ENCODE measurements at places on chromosomes 2 and 18. TPM values are rescaled to one million over a fixed set of nuclear protein-coding genes. Genes with fewer than 3 reads are reported as not detected.

DNA sequence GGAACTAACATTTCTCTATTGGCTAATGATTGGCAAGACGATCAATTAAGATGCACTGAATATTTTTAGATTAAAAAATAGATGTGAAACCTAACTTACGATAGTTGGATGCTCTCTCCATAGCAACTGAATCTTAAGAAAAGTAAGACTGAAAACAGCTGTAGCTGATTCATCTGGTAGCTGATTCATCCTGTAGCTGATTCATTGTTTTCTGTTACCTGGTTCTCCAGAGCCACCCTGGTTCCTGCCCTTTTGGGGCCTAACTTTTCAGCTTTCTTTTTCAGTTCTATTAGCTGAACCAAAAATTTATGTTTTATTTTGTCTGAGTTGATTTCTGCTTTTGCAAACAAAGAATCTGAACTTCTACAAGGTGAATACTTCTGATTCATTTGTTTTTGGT, 22.7 kb upstream of the SPR start:
- DNase-seq = no peak

DNA sequence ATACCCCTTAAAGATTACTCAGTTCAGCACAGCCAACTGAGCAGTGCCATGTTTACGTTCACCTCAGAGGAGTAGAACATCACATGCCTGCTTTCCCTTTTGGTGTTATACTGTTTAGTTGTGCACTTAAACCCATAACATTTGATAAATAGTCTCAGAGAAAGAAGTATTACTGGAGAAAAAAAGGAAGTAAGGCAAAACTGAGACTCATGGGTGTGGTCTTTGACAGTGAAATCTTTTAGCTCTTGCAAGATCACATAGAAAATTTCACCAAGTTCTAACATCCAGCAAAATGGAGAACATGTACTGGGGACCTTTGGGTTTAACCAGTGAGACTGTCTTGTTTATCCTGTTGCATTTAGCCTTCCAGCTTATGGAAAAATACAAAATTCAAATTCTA, 5.6 kb downstream of the TANK start:
- DNase-seq = no peak

- DNase-seq = no peak
Observed at GRCh38 chr2:109204412-109204811, 75.4 kb downstream of the SH3RF3 start.

DNA sequence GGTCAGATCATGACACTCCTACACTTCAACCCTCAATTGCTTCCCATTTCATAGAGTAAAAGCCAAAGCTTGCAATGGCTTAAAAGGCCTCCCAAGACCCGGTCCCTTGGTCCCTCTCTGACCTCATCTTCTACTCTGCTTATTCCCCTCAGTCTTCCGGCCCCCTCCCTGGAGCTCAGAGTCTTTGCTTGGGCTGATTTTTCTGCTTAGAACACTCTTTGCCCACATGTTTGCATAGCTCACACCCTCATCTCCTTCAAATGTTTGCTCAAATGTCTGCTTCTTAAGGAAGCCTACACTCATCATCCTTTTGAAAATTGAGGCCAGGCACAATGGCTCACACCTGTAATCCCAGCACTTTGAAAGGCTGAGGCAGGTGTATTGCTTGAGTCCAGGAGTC, 65.6 kb upstream of the CAPN13 start:
- no peak for DNase-seq

DNA sequence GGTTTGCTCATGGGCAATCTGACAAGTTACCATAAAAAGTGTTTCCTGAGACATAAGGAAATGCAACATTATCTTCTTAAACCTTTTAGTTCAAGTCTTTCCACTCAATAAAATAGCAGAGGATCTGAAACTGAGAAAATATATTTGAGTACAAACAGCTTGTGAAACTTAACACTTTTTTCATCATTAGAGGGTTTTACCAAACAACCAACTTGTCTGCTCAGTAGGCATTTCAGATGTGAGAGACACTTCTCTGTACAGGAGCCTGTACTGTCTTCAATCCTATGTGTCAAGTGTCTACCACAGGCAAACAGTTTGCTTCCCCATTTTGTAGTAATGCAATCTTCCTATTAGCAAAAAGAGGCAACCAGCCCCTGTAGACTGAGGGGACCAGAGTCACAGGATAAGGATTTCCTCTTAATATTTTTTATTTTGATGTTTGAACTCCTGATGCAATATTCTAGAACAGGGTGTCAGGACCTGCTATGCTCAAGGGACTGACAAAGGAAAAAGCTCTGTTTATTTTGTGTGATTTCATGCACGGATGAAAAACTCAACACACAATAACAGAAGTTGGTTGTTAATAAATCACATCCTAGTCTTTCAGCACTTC, 159.1 kb upstream of the LHCGR start:
- DNase-seq = no peak

Gene PLEKHH2
- total RNA-seq = 7.8 TPM

Gene MARCHF4
- not detected for total RNA-seq

Gene NT5DC4
- total RNA-seq = 0.22 TPM

Data from HCT116 (cell line).